ENCODE measurements at places on chromosomes 12 and 14.

- H3K27ac ChIP-seq: no peak overlapping the region
- no peaks in the 10 kb centered on the region for H3K27me3 ChIP-seq
- H3K4me1 ChIP-seq: no peaks in the 10 kb centered on the region
- H3K4me3 ChIP-seq: no peak overlapping the region
- H3K36me3 ChIP-seq: no peaks in the 10 kb centered on the region
Measured at GRCh38 chr14:28381656-28382055, 384.9 kb upstream of the FOXG1 start.

DNA sequence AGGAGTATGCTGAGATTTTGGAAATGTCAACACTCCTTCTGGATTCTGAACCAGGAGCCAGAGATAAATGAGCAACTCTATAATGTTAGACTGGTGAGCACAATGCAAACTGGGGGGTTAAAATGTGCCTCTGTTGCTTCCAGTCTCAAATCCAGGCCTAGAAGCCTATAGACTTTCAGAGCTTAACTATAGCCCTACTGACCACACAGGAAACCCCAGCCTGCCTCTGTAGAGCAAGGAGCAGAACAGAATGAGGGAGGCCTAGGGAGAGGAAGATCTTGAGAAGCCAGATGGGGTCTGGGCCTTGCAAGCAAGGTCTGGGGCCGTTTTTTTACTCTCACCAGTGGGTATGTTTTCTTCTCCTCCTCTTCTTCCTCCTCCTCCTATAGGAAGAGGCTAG lies 225.4 kb upstream of the KITLG start:
- no peaks in the 10 kb centered on the region for H3K4me1 ChIP-seq
- no peaks in the 10 kb centered on the region for H3K27me3 ChIP-seq
- no peak for DNase-seq
- no peak overlapping the region for H3K4me3 ChIP-seq
- H3K36me3 ChIP-seq: no peaks in the 10 kb centered on the region
- H3K27ac ChIP-seq: no peak overlapping the region

DNA sequence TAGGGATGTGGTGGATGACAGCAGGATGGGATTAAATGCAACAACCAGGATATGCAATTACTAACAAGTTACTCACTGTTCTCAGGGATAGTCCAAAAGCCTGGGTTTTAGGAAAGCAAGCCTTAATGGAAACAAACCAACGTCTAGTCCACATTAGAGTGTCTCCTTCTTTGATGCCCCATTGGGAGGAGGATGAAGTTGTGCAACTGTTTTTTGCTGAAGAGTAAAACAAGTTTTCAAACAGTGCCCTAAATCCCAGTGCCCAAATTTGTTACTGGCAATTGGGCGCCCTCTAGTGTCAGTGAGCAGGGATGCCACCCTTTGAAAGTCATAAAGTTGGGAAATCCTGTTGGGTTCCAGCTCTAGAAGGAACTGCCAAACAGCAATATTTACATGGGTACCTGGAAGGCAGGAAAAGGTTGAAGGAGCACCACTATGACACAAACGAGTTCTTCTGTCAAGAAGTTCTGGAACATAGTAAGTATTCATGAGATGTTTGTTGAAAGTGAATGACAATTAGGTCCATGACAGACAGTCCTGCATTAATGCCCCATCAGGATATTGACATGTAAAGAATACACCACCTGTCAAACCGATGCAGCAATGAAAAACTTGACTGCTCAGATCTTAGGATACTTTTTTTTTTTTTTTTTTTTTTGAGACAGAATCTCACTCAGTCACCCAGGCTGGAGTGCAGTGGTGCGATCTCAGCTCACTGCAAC lies 11.1 kb upstream of the DPF3 start:
- H3K36me3 ChIP-seq: no peaks in the 10 kb centered on the region
- no peaks in the 10 kb centered on the region for H3K27me3 ChIP-seq
- no peak overlapping the region for H3K4me3 ChIP-seq
- peak; percentile 92 for DNase-seq

GRCh38 chr12:12902036-12902435 lies 10.7 kb downstream of the GPRC5A start:
- no peak for DNase-seq
- H3K27me3 ChIP-seq: no peaks in the 10 kb centered on the region
- H3K4me1 ChIP-seq: no peaks in the 10 kb centered on the region
- no peak overlapping the region for H3K27ac ChIP-seq
- H3K4me3 ChIP-seq: no peak overlapping the region

DNA sequence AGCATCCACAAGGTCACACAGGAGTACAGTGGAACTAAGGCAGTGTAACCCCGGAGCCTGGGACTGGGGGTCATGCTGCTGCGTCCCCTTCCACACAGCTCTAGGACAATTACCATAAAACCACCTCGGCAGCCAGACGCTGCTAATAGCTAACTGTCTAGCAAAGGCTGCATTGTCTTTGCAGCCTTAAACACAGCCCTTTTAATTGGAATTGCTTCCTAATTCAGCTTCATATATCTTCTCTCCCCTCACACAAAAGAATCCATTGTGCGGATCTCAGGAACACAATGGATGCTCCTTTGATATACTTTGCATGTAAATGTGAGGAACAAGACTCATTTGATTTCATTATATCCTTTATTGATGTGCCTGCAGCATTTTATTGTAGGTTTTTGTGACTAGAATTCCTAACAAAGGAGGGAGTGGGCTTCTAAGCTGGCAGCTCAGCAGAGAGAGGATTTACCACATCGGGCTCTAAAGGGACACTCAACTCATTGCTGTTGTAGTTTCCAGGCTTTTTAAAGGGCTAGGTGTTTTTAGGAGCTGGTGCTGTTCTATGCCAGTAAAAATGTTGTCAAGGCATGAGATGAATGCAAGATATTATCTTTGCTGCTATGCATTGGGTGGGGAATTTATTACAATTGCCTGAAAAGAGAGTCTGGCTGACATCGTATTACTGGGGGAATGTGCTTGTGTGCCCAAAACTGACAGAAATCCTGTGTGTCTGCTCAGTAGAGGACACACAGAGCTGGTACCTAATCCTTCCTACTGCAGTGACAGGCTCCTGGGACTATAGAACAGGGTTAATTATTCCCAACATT lies 30.4 kb upstream of the DACT1 start:
- H3K4me1 ChIP-seq: no peaks in the 10 kb centered on the region
- no peaks in the 10 kb centered on the region for H3K36me3 ChIP-seq
- no peak overlapping the region for H3K4me3 ChIP-seq
- DNase-seq: no peak
- H3K27me3 ChIP-seq: no peaks in the 10 kb centered on the region

DNA sequence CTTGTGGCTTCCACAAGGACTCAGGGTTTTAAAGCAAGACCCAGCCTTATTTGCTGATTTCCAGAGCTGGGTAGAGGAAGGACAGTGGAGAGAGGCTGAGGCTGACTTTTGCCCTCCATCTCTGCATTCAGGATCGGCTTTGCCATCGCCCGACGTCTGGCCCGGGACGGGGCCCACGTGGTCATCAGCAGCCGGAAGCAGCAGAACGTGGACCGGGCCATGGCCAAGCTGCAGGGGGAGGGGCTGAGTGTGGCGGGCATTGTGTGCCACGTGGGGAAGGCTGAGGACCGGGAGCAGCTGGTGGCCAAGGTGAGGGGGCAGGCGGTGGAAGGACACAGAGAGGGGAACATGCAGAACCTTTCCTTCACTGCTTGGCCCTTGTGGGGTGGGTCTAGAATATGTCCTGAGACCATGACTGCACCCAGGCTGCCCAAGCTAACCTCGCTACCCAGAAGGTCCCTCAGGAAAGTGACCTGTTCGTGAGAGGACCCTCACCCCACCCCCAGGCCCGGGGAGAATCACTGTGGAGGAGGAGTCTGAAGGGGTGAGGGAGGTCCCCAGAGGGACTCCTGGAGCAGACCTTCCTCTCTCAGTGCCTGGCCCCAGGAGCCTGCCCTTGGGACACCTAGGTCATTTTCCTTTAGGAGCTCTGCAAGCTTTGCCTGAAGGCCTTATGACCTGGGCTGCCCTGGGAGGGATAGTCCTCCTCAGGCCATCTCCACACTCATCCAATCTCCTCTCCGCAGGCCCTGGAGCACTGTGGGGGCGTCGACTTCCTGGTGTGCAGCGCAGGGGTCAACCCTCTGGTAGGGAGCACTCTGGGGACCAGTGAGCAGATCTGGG lies 3.1 kb downstream of the DHRS2 start:
- no peak for DNase-seq
- H3K4me1 ChIP-seq: peaks cover 3% of the 10 kb centered on the region
- no peaks in the 10 kb centered on the region for H3K36me3 ChIP-seq

GRCh38 chr12:109302358-109302757 lies 6.7 kb downstream of the FOXN4 start:
- H3K27ac ChIP-seq: no peak overlapping the region
- H3K36me3 ChIP-seq: no peaks in the 10 kb centered on the region
- no peaks in the 10 kb centered on the region for H3K4me1 ChIP-seq

DNA sequence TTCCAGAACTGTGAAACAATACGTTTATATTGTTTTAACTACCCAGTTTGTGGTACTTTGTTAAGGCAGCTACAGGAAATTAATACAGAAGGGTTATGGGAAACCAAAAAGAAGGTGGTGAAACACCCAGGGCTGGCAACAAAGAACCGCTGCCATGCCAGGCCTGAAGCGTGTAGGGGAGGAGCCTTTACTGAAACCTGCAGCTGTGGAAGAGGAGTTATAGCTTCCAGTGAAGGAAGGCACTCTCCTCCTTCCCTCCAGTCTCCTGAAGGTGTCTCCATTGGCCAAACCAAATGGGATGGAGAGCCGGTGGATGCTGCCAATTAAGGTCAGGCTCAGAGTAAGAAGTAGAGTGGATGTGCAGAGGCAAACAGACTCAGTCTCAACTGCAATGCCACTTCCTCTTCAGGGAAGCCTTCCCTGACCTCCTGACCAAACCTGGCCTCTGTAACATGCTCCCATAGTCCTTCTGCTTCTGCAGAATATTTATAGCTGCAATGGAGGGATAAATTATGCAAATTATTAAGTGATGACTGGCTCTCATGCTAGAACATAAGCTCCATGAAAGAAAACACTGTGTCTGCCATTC lies 168.3 kb downstream of the DAD1 start:
- peak overlapping the region; percentile 92 for H3K27ac ChIP-seq
- H3K4me3 ChIP-seq: peak overlapping the region; percentile 11
- H3K4me1 ChIP-seq: peaks cover 92% of the 10 kb centered on the region
- DNase-seq: no peak

- peak overlapping the region; percentile 54 for H3K27ac ChIP-seq
- no peaks in the 10 kb centered on the region for H3K36me3 ChIP-seq
- H3K4me3 ChIP-seq: no peak overlapping the region
- H3K4me1 ChIP-seq: peaks cover 13% of the 10 kb centered on the region
- H3K27me3 ChIP-seq: no peaks in the 10 kb centered on the region
Measured at GRCh38 chr14:63632932-63633514, 8.6 kb downstream of the WDR89 start.

GRCh38 chr12:43008953-43009845 lies 419.7 kb upstream of the PRICKLE1 start:
- no peaks in the 10 kb centered on the region for H3K27me3 ChIP-seq
- no peaks in the 10 kb centered on the region for H3K36me3 ChIP-seq
- H3K27ac ChIP-seq: no peak overlapping the region

DNA sequence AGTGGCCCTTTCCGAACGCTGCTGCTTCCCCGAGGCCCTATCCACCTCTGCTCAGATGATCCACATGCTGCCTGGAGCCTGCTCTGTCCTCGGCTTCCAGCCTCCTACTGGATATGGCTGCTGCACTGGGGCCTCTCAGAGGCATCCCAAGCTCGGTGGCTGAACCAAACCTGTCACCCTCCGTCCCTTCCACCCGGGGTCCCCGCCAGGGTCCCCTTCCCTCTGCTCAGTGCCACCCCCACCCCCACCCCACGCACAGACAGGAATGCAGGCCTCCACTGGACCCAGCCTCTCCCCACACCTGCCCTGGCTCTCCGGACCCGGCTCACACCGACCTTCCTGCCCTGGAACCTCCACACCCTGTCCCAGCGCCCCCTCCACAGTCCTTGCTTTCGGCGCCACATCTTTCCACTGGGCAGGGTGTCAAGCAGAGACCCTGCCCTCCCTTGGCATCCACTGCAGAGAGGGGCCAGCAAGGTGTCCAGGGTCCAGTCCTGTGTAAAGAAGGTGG lies 6.1 kb downstream of the CEP170B start:
- no peak for DNase-seq
- no peak overlapping the region for H3K4me3 ChIP-seq
- no peaks in the 10 kb centered on the region for H3K4me1 ChIP-seq

GRCh38 chr12:116319898-116320621 lies 42.6 kb upstream of the MED13L start:
- no peaks in the 10 kb centered on the region for H3K4me1 ChIP-seq
- H3K27ac ChIP-seq: no peak overlapping the region
- H3K27me3 ChIP-seq: no peaks in the 10 kb centered on the region
- H3K4me3 ChIP-seq: no peak overlapping the region
- DNase-seq: no peak

- DNase-seq: no peak
- no peak overlapping the region for H3K27ac ChIP-seq
- H3K36me3 ChIP-seq: no peaks in the 10 kb centered on the region
- no peak overlapping the region for H3K4me3 ChIP-seq
- H3K27me3 ChIP-seq: no peaks in the 10 kb centered on the region
- no peaks in the 10 kb centered on the region for H3K4me1 ChIP-seq
Measured at GRCh38 chr14:20498622-20499021, 6.7 kb upstream of the RNASE10 start.

GRCh38 chr12:34298176-34298970 lies 276.1 kb downstream of the ALG10 start:
- no peaks in the 10 kb centered on the region for H3K36me3 ChIP-seq
- no peak overlapping the region for H3K27ac ChIP-seq
- H3K4me3 ChIP-seq: no peak overlapping the region
- H3K27me3 ChIP-seq: no peaks in the 10 kb centered on the region

GRCh38 chr14:98908050-98908449 lies 363.9 kb downstream of the BCL11B start:
- H3K4me1 ChIP-seq: no peaks in the 10 kb centered on the region
- H3K36me3 ChIP-seq: no peaks in the 10 kb centered on the region
- no peak for DNase-seq
- no peak overlapping the region for H3K27ac ChIP-seq

DNA sequence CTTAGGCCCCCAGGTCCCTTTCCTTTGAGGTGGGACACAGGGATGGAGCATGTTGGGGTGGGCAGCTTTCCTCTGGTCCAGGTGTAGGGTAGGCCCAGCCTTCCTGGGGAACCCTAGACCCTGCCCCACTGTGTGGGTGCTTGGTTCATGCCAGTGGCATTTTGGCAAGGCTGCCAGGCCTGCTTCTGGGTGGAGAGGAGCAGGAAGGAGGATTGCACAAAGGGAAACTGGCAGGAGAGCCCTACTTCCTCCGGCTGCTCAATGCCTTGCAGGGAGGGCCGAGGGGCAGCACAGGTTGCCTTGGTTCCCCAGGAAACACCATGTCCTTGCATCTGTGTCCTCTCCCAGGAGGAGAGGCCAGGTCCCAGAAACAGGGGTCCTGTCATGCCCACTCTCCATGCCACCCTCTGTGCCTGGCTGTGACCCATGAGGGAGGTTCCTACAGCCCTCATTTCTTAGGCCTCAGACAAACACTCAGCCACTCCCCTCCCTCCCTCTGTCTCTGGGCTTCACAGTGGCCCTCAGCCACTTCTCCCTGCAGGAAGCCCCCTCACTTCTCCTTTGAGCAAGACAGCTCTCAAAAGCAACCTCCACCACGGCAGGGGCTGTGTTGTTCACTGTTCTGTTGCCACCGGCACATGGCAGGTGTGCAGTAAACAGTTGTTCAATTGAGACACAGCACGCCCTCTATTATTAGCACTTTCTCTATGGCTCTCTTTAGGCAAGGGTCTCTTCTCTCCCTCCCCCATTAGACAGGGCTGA lies 6.8 kb upstream of the KRT80 start:
- no peaks in the 10 kb centered on the region for H3K36me3 ChIP-seq
- no peaks in the 10 kb centered on the region for H3K4me1 ChIP-seq
- no peak overlapping the region for H3K4me3 ChIP-seq
- no peaks in the 10 kb centered on the region for H3K27me3 ChIP-seq

Data from Karpas-422 (cell line).